Vein endothelial cell (primary cell): ENCODE measurements at places on chromosomes 13 and 19. TPM values are rescaled to one million over a fixed set of nuclear protein-coding genes. Genes with fewer than 3 reads are reported as not detected.

The ZNF578 gene
- 2.3 and 3.2 TPM in 2 replicates for total RNA-seq

The SYNE4 gene
- 0.19 TPM in 1 of 2 replicates, not detected in the other for total RNA-seq

The CEACAM8 gene
- not detected in 2 replicates for total RNA-seq

The GNA15 gene
- total RNA-seq: under 0.01 TPM in 1 of 2 replicates, not detected in the other

The PRR20A gene
- not detected in 2 replicates for total RNA-seq

The CDC16 gene
- 55.9 and 61.7 TPM in 2 replicates for total RNA-seq

The ZNF433 gene
- total RNA-seq: 0.98 and 1.8 TPM in 2 replicates

The GDF15 gene
- total RNA-seq: 87.0 and 159 TPM in 2 replicates

The ALG11 gene
- total RNA-seq: 17.6 and 22.2 TPM in 2 replicates

The ZNF665 gene
- total RNA-seq: 3.3 and 4.1 TPM in 2 replicates

The ZNF724 gene
- total RNA-seq: 8.8 and 9.6 TPM in 2 replicates

The CNFN gene
- total RNA-seq: 0.65 TPM in 1 of 2 replicates, not detected in the other

The ING1 gene
- total RNA-seq: 6.7 and 9.8 TPM in 2 replicates

The TNNT1 gene
- not detected in 2 replicates for total RNA-seq

The FARP1 gene
- 25.1 and 28.7 TPM in 2 replicates for total RNA-seq

The ZNF439 gene
- 0.33 and 3.4 TPM in 2 replicates for total RNA-seq

The NCR1 gene
- total RNA-seq: not detected in 2 replicates

The FAM32A gene
- total RNA-seq: 129 and 143 TPM in 2 replicates

The COX6B2 gene
- total RNA-seq: not detected in 2 replicates

The ZNF699 gene
- total RNA-seq: 9.4 and 11.4 TPM in 2 replicates

The GRK1 gene
- under 0.01 TPM in 1 of 2 replicates, not detected in the other for total RNA-seq

The ENOX1 gene
- total RNA-seq: 0.65 and 1.6 TPM in 2 replicates

The IRS2 gene
- total RNA-seq: 0.67 and 1.6 TPM in 2 replicates

The LCP1 gene
- under 0.01 and 0.10 TPM in 2 replicates for total RNA-seq

The INSL3 gene
- not detected in 2 replicates for total RNA-seq

The NFIX gene
- 13.2 and 16.0 TPM in 2 replicates for total RNA-seq

The LYL1 gene
- 58.6 and 119 TPM in 2 replicates for total RNA-seq

The CACNG7 gene
- total RNA-seq: 0.19 TPM in 1 of 2 replicates, not detected in the other

The ZNF581 gene
- total RNA-seq: 20.1 and 34.9 TPM in 2 replicates

The IGFL2 gene
- total RNA-seq: not detected in 2 replicates

The ZNF492 gene
- under 0.01 and 0.57 TPM in 2 replicates for total RNA-seq

The KISS1R gene
- not detected in 2 replicates for total RNA-seq

The NMRK2 gene
- not detected in 2 replicates for total RNA-seq

The CEACAM21 gene
- 4.9 and 12.2 TPM in 2 replicates for total RNA-seq

The CPT1C gene
- total RNA-seq: 22.9 and 25.0 TPM in 2 replicates

The MRPS31 gene
- total RNA-seq: 14.4 and 14.9 TPM in 2 replicates

The FFAR3 gene
- total RNA-seq: not detected in 2 replicates

The CASP14 gene
- total RNA-seq: not detected in 2 replicates

The KLK5 gene
- total RNA-seq: not detected in 2 replicates

The ZNF100 gene
- 9.1 and 10.9 TPM in 2 replicates for total RNA-seq

The TNFAIP8L1 gene
- 59.4 and 59.8 TPM in 2 replicates for total RNA-seq

The CGB8 gene
- not detected in 2 replicates for total RNA-seq

The CGB2 gene
- total RNA-seq: not detected in 2 replicates

The GAS6 gene
- 38.7 and 111 TPM in 2 replicates for total RNA-seq

The OR7A5 gene
- not detected in 2 replicates for total RNA-seq

The PARP4 gene
- total RNA-seq: 68.6 and 96.5 TPM in 2 replicates

The CYP4F2 gene
- not detected in 2 replicates for total RNA-seq

The C13orf42 gene
- not detected in 2 replicates for total RNA-seq

The NTF4 gene
- not detected in 2 replicates for total RNA-seq

The IGFL1 gene
- not detected in 2 replicates for total RNA-seq

The MZF1 gene
- total RNA-seq: 17.4 and 19.6 TPM in 2 replicates

The ZNF546 gene
- 3.3 and 4.9 TPM in 2 replicates for total RNA-seq
